CD14-positive monocyte (primary cell): ENCODE measurements at places on chromosomes 16 and 17. TPM values are rescaled to one million over a fixed set of nuclear protein-coding genes. Genes with fewer than 3 reads are reported as not detected.

Gene IRF8
- polyA plus RNA-seq, result 157 TPM

DNA sequence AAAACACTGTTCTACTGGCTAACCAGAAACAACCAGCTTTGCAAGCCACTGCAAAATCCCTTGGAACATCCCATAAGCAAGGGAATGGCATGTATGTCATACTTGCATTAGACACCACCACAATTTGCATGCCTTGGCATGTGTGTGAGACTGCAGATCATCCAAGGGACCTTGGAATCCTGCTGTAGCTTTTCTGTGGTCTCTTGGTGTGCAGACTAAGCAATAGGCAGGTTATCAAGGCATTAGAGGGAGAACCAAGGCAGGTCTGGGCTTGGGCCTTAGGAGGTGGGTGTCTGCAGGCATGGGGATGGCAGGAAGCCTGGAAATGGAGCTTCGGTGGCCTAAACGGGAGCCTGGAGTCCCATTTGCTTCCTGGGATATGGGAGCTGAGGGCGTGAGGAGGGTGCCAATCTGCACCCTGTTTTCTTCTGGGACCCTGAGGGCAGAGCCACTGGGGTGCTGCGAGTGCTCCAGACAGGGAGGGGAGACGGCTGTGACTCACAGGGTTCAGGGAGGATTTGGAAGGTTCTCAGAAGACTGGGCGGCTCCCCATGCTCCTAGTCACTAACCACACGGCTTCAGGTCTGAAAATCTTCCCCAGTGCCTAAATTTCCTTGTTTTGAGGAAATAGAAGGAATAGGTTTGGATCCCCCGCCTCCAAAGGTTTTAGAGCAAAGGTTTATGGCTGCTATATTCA lies 36.6 kb downstream of the FAM20A start:
- no peaks in the 10 kb centered on the region for H3K36me3 ChIP-seq
- DNase-seq, result no peak
- no peak overlapping the region for H3K4me3 ChIP-seq
- no peaks in the 10 kb centered on the region for H3K27me3 ChIP-seq
- peaks cover 7% of the 10 kb centered on the region for H3K4me1 ChIP-seq

DNA sequence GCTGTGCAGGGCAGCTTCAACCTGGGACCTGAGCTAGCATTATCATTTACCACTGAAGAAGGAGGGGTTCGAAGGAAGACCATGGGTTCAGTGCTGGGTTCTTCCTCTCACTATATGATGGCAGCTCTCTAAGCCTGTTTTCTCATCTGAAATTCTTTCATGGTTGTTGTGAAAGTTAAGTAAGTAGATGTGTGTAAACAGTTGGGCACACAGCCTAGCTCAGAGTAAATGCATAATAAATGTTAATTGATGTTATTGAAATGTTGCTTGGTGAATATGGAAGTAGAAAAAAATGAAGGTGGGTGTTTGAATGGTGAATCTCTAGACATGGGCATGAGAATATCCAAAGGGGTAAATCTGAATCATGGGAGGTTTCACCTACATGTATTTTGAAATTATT lies 9.1 kb downstream of the CEP95 start:
- H3K27me3 ChIP-seq, result no peaks in the 10 kb centered on the region
- no peak overlapping the region for H3K4me3 ChIP-seq
- H3K36me3 ChIP-seq, result peaks cover 100% of the 10 kb centered on the region
- no peak overlapping the region for H3K27ac ChIP-seq
- DNase-seq, result no peak

Gene TUBB3
- polyA plus RNA-seq, result not detected

- no peak overlapping the region for H3K4me3 ChIP-seq
- no peak for DNase-seq
- H3K4me1 ChIP-seq, result no peaks in the 10 kb centered on the region
Measured at GRCh38 chr17:953767-954166, 25.8 kb downstream of the NXN start.

DNA sequence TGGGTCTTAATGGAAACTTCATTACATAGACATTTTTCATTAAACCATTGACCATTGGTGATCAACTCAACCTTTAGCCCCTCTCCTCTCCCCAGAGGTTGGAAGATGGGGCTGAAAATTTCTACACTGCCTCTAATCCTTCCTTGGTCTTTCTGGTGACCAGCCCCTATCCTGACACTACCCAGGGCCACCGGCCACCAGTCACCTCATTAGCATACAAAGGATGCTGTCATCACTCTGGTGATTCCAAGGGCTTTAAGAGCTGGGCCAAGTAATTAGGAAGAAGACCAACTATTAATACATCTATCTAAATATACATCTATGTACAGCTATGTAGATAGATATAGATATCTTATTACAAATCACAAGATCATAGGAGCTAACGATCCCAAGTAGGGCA lies 111.2 kb upstream of the IRX6 start:
- no peak for DNase-seq
- no peak overlapping the region for H3K27ac ChIP-seq
- no peak overlapping the region for H3K4me3 ChIP-seq

DNA sequence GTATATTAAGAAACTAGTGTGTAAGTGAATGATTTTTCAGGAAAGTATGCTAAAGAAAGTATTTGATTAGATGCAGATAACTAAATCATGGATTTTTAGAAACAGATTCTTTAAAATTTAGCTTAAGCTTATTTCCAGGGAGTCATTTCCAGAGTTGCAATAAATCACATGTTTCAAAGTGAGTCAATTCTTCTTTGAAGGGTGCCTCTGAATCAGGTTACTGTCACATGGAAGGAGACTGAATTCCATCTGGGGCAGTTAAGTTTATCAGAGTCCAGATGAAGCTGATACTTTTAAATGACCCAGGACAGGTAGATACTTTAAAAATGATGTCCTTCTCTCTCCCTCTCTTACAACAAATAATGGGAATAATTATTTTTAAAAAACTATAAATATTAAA lies 5.0 kb downstream of the MFSD11 start:
- no peak for DNase-seq
- H3K4me1 ChIP-seq, result peaks cover 10% of the 10 kb centered on the region
- no peaks in the 10 kb centered on the region for H3K27me3 ChIP-seq
- no peak overlapping the region for H3K27ac ChIP-seq
- H3K4me3 ChIP-seq, result no peak overlapping the region
- peaks cover 44% of the 10 kb centered on the region for H3K36me3 ChIP-seq

DNA sequence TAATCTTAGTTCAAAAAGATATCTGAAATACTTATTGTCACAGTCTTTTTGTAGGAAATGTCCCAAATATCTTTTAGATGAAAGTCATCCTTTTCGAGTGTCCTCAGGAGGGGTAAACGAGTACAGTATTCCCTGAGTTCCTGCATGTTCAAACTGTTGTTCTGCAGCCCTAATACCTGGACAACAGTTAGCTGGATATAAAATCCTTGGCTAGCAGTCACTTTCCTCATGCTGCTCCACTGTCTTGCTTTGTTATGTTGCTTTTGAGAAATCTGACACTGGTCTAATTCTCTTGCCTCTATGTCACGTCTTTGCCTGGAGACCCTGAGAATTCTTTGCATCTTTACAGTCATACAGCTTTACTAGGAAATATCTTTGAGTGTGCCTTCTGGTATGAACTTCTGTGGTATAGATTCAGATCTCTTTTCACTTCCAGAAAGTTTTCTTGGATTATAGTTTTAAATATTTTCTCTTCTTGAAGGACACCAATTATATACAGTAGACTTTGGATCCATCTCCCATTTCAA lies 9.5 kb downstream of the MBTD1 start:
- H3K27me3 ChIP-seq, result no peaks in the 10 kb centered on the region
- H3K36me3 ChIP-seq, result peaks cover 43% of the 10 kb centered on the region
- no peak overlapping the region for H3K27ac ChIP-seq
- no peak for DNase-seq
- H3K4me1 ChIP-seq, result no peaks in the 10 kb centered on the region

GRCh38 chr17:1847191-1847590 lies 17.4 kb downstream of the RPA1 start:
- H3K27ac ChIP-seq, result no peak overlapping the region
- no peaks in the 10 kb centered on the region for H3K4me1 ChIP-seq
- no peaks in the 10 kb centered on the region for H3K27me3 ChIP-seq
- DNase-seq, result no peak
- H3K36me3 ChIP-seq, result peaks cover 74% of the 10 kb centered on the region

GRCh38 chr16:81996664-81997509 lies 14.4 kb downstream of the SDR42E1 start:
- no peaks in the 10 kb centered on the region for H3K27me3 ChIP-seq
- no peak overlapping the region for H3K27ac ChIP-seq
- no peaks in the 10 kb centered on the region for H3K4me1 ChIP-seq
- no peak overlapping the region for H3K4me3 ChIP-seq

DNA sequence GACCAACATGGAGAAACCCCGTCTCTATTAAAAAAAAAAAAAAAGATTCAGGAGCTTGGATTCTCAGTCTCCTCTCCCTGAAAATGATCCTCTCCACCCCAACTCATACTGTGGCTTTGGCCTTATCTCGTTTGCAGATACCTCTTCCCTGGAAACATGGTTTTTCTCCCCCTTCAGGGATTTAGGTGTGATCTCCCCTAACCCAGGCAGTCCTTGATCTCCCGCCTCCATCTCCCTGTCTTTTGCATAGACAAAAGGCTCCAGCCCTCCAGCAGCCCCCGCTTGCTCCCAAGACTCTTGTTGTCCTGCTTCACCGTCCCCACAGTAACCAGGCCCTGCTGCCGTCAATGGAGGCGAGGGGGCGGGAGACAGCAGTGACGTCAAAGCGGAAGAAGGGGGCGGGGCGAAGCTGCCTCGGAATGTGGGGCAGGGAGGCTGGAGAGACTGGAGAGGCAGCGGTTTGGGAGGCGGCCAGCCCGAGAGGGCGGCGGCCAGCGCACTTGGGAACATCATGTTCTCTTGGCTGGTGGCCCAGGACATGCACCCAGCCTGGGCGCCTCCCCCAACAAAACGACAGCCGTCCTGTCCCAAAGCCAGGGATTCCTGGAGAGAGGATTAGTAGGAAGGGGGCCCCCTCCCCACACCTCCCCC lies 1.9 kb upstream of the PER1 start:
- H3K36me3 ChIP-seq, result peaks cover 17% of the 10 kb centered on the region
- DNase-seq, result peak; percentile 97
- peaks cover 84% of the 10 kb centered on the region for H3K4me1 ChIP-seq
- H3K4me3 ChIP-seq, result peak overlapping the region; percentile 65
- peak overlapping the region; percentile 99 for H3K27ac ChIP-seq
- no peaks in the 10 kb centered on the region for H3K27me3 ChIP-seq

- no peak overlapping the region for H3K4me3 ChIP-seq
- H3K27me3 ChIP-seq, result no peaks in the 10 kb centered on the region
- H3K27ac ChIP-seq, result no peak overlapping the region
- peaks cover 89% of the 10 kb centered on the region for H3K36me3 ChIP-seq
Measured at GRCh38 chr16:70331091-70331490, 15.6 kb upstream of the DDX19A start.

GRCh38 chr17:83037084-83037873 lies 42.1 kb upstream of the METRNL start:
- no peak for DNase-seq
- H3K4me1 ChIP-seq, result no peaks in the 10 kb centered on the region
- H3K4me3 ChIP-seq, result no peak overlapping the region
- peaks cover 90% of the 10 kb centered on the region for H3K36me3 ChIP-seq
- H3K27me3 ChIP-seq, result no peaks in the 10 kb centered on the region

Gene RHBDL3
- polyA plus RNA-seq, result not detected

DNA sequence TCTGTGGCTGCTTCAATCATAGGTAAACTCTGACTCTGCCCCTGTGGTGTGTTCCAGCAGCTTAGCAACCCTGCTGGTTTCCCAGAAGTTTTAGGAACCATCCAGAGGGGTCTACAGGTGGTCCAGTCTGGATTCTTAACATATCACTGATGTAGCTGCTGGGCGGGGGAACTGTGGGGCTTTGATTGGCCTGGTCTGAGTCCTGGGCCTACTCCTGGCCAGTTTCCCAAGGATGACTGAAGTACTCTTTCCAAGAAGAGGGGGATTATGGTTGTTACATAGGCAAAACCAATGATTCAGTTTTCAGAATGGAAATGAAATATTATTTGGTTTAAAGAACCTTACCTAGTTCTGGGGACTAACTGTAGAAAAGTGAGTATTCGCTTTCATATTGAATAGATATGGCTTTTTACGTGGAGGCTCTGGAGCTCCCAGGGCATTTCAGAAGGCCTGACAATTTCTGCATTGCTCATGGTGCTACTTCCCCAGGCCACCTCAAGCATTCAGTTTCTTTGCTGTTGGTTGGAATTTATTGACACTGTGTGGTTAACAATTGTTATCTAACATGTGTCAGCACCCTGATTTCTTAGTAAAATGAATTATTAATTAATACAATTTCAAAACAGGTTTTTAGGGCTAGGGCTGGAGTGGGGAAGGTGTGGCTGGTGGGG lies 38.4 kb downstream of the EPN2 start:
- peaks cover 11% of the 10 kb centered on the region for H3K27me3 ChIP-seq
- no peaks in the 10 kb centered on the region for H3K36me3 ChIP-seq
- DNase-seq, result no peak
